ENCODE measurements at places on chromosomes 2 and 18.

DNA sequence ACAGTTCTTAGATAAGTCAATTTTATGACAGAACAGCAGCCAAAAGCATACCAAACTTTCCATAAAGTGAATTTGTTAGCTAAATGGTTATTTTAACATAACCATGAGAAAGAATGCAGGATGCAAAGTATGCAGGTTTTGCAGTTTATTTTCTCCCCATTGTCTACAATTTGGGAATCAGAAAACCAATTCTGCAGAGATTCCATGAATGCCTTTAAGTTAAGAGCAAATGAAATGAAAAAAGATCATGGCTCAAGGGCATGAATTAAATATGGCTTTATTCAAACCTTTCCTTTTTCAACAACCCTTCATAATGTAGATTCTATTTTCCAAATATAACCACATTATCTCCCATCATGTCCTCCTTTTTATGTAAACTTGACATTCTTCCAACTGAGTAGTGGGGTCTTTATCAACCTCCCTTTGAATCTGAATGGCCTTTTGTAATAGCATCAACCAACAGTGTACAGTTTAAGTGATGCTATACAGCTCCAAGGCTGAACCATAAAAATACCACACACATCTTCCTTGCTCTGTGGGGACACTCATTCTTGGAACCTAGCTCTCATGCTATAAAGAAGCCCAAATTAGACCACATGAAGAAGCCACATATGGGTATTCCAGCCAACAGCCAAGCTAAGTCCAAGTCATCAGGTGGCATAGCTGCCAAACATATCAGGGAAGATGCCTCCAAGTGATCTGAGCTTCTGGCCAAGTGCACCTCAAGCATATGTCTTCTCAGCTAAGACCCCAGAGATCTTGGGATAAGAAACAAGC is 49.8 kb downstream of the PIAS2 start:
- no peak for DNase-seq

GRCh38 chr2:138943470-138943869 is 163.3 kb upstream of the NXPH2 start:
- DNase-seq = no peak

- DNase-seq = no peak
These were observed 316.8 kb downstream of the RIT2 start for GRCh38 chr18:42798606-42799170.

- no peak for DNase-seq
These were observed 854 bp downstream of the GPR155 start for GRCh38 chr2:174485788-174486562.

DNA sequence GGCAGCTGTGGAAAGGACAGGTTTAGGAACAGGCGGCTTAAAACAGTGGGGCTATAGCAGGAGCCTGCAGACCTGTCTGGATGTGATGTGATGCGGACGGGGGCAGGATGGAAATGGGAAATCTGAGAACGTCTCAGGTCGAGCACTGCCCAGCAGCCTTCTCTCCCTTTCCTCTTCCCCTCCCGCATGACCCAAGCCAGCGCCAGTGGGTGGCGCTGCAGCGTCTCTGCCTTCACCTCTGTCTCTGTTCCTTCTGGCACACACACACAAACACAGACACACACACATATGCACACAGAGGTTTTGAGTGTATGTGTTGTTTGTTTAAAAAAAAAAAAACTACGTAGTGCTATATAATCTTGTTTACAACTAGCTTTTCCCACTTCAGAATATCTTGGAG is 82.0 kb upstream of the SLC66A3 start:
- DNase-seq = no peak

- peak; percentile 3 for DNase-seq
These were observed 82.0 kb downstream of the MREG start for GRCh38 chr2:215931256-215931903.

Measured in stimulated activated CD8-positive, alpha-beta memory T cell treated with anti-CD3 and anti-CD28 coated beads, Interleukin-2, amount 100 ng/mL, for 1 hour (primary cell).